ENCODE measurements at places on chromosomes 7 and 10.

DNA sequence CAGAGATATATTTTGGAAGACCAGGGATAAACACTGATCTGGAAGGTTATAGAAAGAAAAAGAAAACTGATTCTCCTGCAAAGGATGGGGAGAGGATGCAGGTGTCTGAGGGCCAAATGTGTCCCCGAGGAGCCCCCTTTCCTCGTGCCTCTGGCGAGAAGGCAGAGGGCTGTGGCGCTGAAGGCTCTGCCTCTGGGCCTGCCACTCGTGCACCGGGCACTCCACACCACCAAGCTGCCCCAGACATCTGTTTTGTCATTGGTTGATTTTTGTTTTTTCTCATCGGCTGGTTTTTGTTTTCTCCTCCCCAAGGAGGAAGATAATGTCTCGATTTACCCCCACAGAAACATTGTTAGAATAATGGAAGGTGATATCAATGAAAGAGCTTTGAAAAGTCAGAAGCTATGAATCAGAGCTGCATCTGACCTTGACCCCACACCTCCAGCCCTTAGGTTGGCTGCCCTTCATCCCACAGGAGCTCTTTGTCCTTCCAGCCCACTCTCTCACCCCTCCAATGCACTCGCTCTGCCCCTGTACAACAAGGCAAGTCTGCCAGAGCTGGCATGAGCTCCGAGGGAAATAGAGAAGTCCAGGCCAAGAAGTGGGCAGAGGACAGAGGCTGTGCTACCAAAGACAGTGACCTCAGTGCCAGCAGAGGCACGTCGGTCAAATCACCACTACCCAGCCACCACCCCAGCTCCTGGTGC lies 124.8 kb downstream of the TCERG1L start:
- no peak for DNase-seq

- no peak for DNase-seq
Observed at GRCh38 chr7:72321081-72321480, 91.1 kb downstream of the CALN1 start.

GRCh38 chr7:18330548-18330947 lies 165.0 kb upstream of the HDAC9 start:
- DNase-seq = no peak

DNA sequence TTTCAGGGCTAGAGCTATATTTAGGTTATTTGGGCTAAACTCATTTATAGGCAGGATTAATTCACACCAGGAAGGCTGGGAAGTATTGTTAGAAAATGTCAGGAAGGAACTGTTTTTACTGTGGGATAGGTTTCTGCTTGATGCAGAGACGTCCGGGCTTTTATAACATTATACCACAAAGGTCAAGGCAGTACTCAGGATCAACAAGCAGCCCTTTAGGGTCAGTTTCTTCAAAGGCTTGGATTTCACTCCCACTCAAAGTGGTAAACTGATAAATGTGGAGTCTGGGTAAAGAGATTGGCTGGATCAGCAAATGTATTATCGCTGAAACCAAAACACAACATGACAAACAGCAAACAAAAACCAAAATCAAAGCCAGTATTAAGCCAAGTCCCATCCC lies 127.2 kb downstream of the ARL5B start:
- no peak for DNase-seq

DNA sequence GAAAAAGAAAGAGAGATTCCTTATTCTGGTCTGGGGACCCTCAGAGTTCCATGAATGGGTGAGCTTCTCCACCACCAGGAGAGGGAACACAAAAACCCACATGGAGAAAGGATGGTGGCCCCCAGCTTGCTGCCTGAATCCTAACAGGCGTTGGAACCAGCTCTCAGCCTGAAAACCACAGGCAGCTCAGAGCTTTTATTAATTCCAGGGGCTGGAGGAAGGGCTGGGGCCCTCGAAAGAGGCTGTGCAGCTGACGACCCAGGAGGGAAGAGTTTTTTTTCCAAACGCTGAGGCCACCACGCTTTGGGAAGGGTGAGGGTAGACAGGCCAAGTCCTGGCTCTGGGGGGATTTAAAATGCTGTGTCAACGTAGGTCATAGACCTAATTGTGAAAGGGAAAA lies 10.8 kb upstream of the ELN start:
- DNase-seq = no peak

DNA sequence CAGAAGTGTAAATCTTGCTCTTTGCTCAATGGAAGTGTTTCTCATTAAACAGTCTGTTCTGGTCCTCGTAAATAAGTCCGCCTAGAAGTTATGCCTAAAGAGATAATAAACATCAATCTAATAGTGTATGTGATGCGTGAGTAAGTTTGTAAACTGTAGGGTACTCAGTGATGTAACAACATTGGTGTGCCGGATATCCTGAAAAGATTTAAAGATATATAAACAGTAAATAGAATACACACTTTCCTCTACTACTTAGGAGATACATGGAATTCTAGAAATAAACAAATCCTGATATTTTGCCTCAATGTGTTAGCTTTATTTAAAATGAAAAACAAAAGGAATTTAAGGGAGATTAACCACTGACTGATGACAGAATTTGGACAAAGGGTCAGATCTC lies 123.5 kb downstream of the AHR start:
- DNase-seq = no peak

GRCh38 chr7:105775580-105775979 lies 100.8 kb downstream of the ATXN7L1 start:
- no peak for DNase-seq

- DNase-seq = no peak
Observed at GRCh38 chr10:77028042-77028441, 609.6 kb downstream of the KCNMA1 start.

- no peak for DNase-seq
Observed at GRCh38 chr10:127942811-127943210, 35.9 kb downstream of the PTPRE start.

GRCh38 chr7:143514995-143515735 lies 37.5 kb downstream of the TAS2R41 start:
- no peak for DNase-seq

GRCh38 chr10:6239213-6239991 lies 36.7 kb downstream of the PFKFB3 start:
- peak; percentile 99 for DNase-seq

- DNase-seq = no peak
Observed at GRCh38 chr10:73449113-73449512, 15.8 kb upstream of the MSS51 start.

DNA sequence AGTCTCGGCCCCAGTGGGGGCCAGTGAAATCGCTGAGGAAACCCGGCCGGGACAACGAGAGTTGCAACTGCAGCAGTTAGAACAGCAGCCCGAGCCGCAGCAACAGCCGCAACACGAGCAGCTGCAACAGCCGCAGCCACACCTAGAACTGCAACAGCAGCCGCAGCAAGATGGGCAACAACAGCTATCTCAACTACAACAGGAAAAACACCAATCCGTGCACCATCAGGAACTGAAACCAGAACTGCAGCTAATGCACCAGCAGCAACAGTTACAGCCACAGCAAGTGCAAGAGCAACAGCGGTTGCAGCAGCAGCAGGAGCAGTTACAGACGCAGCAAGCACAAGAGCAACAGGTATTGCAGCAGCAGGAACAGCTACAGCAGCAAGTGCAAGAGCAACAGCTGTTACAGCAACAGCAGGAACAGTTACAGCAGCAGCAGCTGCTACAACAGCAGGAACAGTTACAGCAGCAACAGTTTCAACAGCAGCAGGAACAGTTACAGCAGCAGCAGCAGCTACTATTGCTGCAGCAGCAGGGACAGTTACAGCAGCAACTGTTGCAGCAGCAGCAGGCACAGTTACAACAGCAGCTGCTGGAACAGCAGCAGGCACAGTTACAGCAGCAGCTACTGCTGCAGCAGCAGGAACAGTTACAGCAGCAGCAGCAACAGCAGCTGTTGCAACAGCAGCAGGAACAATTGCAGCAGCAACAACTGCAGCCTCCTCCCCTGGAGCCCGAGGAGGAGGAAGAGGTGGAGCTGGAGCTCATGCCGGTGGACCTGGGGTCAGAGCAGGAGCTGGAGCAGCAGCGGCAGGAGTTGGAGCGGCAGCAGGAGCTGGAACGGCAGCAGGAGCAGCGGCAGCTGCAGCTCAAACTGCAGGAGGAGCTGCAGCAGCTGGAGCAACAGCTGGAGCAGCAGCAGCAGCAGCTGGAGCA lies 6.1 kb downstream of the ZNF853 start:
- no peak for DNase-seq

DNA sequence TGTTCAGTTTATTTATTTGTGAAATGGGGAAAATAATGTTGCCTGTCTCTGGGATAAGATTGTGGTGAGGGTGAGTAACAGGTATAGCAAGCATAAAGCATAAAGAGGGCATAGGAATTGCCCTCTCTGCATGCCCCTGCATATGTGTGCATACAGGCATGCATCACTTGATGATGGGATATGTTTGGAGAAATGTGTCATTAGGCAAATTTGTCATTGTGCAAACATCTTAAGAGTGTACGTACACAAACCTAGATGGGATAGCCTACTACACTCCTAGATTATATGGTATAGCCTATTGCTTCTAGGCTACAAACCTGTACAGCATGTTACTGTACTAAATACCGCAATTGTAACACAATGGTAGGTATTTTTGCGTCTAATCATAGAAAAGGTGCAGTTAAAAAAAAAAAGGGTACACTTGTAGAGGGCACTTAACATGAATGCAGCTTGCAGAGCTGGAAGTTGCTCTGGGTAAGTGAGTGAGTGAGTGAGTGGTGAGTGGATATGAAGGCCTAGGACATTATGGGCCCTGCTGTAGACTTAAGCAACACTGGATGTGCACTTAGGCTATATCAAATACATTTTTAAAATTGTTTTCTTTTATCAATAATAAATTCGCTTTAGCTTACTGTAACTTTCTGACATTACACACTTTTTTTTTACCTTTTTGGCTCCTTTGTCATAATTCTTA lies 386.5 kb upstream of the ANKRD30A start:
- DNase-seq = no peak

DNA sequence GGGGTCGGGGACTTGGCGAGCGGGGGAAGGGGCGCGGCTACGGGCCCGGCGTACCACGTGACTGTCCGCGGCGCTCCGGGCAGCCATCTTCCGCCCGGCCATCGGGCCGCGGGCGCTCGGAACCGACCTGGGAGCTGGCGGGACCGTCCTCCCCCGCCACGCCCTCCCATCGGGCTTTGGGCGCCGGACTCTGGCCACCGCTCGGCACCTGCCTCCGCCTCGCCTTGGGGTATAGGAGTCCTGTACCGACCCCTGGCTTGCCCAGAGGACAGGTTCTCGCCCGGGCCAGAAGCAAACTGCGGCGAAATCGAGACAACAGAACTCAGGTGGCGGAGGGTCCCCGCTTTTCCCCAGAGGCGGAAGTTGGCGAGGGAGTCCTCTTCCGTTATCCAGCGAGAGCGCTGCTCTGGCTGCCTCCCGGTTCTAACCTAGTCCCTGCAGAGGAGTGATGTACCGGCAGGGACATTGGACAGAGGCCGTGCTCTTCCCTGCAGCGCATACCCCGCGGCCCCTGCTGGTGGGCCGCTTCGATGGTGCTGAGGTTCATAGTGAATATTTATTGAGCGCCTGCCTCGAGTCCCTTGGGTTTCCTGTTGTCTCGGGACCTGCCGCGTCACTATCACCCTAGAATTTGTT lies 1.2 kb upstream of the SGMS1 start:
- DNase-seq = peak; percentile 64

GRCh38 chr7:17564678-17565212 lies 266.3 kb downstream of the AHR start:
- peak; percentile 90 for DNase-seq

- no peak for DNase-seq
Observed at GRCh38 chr7:112504093-112504695, 23.4 kb downstream of the LSMEM1 start.

DNA sequence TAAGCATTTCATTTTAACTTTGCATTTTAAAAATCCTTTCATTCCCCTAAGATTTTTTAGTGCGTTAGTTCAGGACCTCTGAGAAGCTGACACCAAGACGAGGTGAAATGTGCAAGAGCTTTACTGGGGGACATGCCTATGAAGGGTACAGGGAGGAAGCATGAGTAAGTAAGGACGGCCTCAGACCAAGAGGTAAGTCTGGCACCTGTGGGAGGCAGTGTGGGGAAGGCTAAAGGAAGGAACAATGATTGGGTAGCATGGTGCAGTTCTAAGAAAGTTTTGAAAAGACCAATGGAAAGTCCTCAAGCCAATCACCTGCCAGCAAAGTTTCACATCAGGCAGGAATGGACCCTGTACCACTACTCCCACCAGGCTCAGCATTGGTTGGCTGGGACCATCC lies 369.2 kb downstream of the GFRA1 start:
- no peak for DNase-seq

GRCh38 chr7:111282626-111283025 lies 191.7 kb downstream of the LRRN3 start:
- DNase-seq = no peak

DNA sequence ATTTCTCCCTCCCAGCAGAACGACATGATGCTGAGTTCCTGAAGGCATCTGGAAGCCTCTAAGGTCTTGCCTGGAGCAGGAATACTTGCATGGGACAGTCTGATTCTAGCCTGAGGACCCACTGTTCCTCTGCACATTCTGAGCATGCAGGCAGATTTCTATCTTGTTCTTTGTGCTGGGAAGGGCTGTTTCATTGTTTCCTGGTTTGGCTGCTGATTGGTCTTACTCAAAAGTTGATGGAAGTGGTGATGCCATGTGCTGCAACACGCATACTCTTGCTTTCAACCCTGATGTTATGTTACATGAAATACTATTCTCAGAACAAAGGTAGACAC lies 307.0 kb downstream of the GATA3 start:
- DNase-seq = no peak

GRCh38 chr7:47771336-47771989 lies 176.8 kb downstream of the PKD1L1 start:
- DNase-seq = no peak

GRCh38 chr10:88008866-88009470 lies 145.5 kb downstream of the PTEN start:
- DNase-seq = peak; percentile 52

GRCh38 chr10:51313773-51314478 lies 239.6 kb downstream of the PRKG1 start:
- DNase-seq = no peak

- DNase-seq = no peak
Observed at GRCh38 chr7:156612930-156613329, 27.6 kb upstream of the RNF32 start.

GRCh38 chr10:95872158-95872711 lies 35.5 kb upstream of the CC2D2B start:
- no peak for DNase-seq

DNA sequence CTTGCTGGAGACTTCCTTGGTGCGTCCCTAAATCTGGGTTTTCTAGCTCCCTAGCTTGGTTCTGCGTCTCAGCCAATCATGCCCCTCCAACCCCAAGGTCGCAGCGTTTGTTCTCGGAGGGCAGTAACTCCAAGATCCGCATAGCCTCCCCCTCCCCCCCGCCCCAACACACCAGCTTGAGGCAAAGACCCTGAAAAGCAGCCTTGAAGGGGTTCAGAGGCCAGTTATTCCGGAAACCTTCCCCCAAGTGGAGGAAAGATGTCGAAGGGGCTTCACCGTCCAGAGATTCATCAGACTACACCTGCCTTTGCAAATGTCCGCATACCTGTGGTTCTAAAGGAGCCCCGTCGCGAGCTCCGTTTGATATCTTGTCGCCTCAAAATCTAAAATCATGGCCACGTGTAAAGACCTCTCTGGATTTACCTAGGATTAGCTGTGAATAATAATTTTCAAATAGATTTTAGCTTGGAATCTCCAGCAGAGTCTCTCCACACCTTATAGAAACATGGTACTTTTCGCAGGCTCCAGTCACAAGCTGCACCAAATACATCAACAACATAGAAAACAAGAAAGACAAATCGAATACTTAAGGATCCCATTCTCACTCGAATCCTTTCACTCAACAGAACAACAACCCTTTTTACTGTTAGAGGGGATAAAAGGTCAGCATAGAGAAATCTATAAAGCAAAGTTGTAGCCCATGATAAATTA lies 7.9 kb downstream of the DLX6 start:
- no peak for DNase-seq

Data from IMR-90 (cell line).